T-helper 9 cell (primary cell): ENCODE measurements at places on chromosomes 16 and 17.

DNA sequence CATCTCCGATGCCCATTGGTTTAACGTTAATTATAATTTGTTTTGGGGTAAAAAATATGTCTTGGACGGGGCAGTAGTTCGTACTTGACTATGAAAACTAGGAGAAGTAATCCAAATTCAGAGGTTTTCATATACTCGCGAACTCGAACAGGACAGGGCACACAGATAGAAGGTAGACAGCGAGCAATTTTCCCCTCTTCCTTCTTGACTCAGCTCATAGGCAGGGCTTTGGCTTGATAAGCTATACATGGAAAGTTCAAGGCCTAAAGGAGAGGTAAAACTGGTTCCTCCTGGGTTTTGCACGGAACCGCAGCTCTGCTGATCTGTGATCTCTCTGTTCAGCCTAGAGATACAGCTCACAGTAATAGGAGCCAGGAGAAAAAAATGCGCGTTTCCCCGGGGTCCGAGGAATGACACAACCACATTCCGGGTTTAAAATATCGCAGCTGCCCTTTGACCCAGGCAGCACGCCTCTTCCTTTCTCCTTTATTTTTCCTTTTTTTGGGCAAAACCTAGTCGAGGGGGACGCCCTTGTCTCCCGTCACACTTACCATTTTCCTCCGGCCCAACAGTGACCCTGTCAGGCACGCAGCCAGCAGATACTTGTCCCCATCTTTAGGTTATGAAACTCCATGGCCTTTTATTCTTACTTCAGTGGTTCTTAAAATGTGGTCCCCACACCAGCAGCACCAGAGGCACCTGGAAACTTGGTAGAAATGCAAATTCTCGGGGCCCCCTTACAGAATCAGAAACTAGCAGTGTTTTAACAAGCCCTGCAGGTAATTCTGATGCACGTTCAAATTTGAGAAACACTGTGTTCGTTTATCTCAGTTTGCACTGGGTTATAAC lies 1.7 kb upstream of the LASP1 start:
- DNase-seq, result no peak

DNA sequence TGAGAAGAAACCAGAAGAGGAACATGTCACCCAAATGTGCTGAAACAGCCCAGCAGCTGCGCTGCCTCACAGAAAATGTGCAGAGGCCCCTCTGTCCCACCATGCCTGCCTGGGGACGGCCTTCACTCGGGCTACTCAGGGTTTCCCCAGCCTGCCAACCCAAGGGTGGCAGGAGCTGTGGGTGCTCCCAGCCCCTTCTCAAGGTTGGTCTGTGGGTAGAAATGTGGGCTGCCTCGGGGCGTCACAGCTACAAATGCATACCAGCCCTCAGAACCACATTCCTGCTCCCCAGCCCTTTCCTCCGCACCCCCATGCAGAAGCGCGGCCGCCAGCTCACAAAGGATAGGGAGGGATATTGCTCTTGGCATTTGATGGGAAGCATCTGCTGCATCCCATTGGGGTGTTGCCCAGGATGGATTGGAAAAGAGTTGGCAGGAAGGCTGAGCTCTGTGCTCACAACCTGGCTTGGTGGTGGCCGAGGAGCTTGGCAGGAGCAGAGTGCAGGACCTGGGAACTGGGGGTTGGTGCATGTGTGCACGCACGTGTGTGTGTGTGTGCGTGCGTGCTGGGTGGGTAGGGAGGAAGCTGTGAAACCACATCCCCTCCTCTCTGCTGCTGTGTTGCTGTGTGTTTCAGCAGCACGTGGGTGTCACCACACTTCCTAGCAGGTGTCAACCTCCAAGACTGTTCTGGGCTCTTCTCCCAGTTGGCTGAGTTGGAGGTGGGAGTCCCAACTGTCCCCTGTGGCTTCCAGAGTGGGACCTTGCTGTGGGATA lies 304.4 kb downstream of the SEC14L1 start:
- peak; percentile 75 for DNase-seq

- DNase-seq, result no peak
Measured at GRCh38 chr17:19497624-19498023, 36.0 kb upstream of the SLC47A1 start.

- DNase-seq, result no peak
Measured at GRCh38 chr17:63826468-63827001, 696 bp upstream of the PSMC5 start.

- DNase-seq, result no peak
Measured at GRCh38 chr16:31157136-31157535, 7.3 kb upstream of the PRSS36 start.

GRCh38 chr17:73710095-73710592 lies 65.9 kb upstream of the SDK2 start:
- DNase-seq, result peak; percentile 56

GRCh38 chr16:1960665-1961630 lies 1.6 kb downstream of the NDUFB10 start:
- no peak for DNase-seq

DNA sequence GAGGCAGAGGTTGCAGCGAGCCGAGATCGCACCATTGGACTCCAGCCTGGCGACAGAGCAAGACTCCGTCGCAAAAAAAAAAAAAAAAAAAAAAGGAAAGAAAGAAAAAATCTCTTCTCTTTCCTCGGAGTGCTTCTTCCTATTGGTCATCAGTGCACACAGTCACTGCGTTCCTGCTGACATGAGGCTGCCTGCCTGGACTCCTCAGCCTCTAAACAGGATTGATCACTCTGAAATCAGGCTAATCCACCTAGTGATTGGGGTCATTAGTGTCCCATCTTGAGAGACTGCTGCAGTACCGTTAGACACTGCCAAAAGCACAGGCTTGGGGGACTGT lies 30.8 kb downstream of the PLCD3 start:
- no peak for DNase-seq

DNA sequence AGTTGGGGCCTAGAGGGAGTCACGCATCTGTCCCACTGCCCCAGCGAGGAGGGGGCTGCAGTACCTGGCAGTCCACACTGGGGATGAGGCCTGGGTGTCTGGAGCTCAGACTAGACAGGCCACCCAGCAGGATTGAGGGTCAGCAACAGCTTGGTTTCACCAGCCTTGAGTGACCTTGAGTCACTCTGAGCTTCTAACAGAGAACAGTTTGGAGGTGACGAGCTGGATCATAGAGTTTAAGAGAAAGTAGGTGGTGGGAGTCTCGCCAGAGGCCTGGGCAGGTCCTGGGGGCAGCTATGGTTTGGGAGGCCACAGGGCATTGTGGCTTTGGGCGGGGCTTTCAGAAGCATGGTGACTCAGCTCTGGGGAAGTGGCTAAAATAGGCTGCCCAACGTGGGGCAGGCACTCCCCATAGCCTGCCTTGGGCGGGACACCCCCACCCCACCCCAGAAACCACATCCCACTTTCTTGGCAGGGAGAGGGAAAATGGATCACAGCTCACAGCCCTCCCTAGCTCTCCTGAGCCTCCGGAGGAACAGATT lies 20.5 kb downstream of the CDC42EP4 start:
- no peak for DNase-seq
